Activated T-cell treated with anti-CD3 and anti-CD28 coated beads, Interleukin-2, amount 50 U/mL, for 72 hours (primary cell): ENCODE measurements at places on chromosomes 2 and 18. TPM values are rescaled to one million over a fixed set of nuclear protein-coding genes. Genes with fewer than 3 reads are reported as not detected.

GRCh38 chr2:201118961-201119854 is 3.2 kb downstream of the CFLAR start:
- H3K36me3 ChIP-seq, result peaks cover 37% of the 10 kb centered on the region
- peak overlapping the region; percentile 100 for H3K4me3 ChIP-seq
- DNase-seq, result no peak
- peak overlapping the region; percentile 99 for H3K27ac ChIP-seq
- H3K27me3 ChIP-seq, result no peaks in the 10 kb centered on the region

DNA sequence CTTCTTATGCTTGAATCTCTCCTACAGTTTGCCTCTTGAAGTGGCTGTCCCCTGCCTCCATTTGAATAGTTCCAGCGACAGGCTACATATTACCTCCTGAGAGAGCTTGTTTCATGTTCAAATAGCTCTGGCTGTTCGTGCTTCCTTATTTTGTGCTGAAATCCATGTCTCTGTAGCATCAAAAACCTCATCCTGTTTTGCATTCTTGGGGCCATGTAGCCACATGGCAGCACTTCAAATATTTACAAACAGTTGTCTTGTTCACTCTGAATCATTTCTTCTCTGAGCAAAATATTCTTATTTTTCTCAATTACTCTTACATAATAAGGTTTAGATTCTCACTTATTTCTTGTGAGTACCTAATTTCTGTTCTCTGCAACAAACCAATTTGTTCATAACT is 1243.1 kb upstream of the NXPH2 start:
- no peaks in the 10 kb centered on the region for H3K36me3 ChIP-seq
- no peak overlapping the region for H3K27ac ChIP-seq
- no peaks in the 10 kb centered on the region for H3K27me3 ChIP-seq
- H3K4me1 ChIP-seq, result no peaks in the 10 kb centered on the region
- no peak overlapping the region for H3K4me3 ChIP-seq
- DNase-seq, result no peak

GRCh38 chr18:35026407-35027061 is 14.7 kb upstream of the MAPRE2 start:
- peak overlapping the region; percentile 75 for H3K27ac ChIP-seq
- no peaks in the 10 kb centered on the region for H3K36me3 ChIP-seq
- H3K4me3 ChIP-seq, result peak overlapping the region; percentile 58
- no peaks in the 10 kb centered on the region for H3K27me3 ChIP-seq
- no peak for DNase-seq

DNA sequence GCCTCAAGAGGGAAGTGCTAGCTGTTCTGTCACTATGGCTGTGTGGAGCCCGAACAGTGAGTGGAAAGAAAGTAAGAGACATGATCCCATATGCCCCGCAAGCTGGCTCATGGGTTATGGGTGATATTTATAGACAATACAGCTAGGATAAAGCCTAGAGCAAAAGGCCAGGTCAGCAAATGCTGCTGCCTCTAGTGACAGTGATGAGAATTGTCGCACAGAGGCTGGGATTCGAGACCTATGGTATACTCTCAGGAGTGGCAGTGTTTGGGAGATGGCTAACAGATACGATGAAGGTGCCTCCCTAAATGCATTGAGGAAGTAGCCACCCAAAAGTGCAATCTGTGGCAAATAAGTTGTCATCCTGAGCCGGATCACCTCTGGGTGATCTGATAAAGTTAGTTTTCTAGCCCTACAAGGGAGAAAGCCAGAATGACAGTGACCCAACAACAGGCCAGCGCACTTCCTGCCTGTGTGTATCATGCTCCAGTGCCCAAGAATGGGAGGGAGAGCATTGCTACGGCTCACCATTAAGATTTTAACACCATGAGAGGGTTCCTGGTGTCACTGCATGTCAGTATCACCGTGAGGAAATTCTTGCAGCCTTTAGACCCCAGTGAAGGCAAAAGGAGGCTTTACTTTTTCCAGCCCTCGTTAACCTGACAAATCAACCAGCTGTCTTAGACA is 92.2 kb upstream of the TGFA start:
- DNase-seq, result no peak
- peaks cover 9% of the 10 kb centered on the region for H3K4me1 ChIP-seq
- H3K27ac ChIP-seq, result no peak overlapping the region

WNT6 gene
- 0.19 TPM for total RNA-seq

ITGA6 gene
- 8.6 TPM for total RNA-seq

DNA sequence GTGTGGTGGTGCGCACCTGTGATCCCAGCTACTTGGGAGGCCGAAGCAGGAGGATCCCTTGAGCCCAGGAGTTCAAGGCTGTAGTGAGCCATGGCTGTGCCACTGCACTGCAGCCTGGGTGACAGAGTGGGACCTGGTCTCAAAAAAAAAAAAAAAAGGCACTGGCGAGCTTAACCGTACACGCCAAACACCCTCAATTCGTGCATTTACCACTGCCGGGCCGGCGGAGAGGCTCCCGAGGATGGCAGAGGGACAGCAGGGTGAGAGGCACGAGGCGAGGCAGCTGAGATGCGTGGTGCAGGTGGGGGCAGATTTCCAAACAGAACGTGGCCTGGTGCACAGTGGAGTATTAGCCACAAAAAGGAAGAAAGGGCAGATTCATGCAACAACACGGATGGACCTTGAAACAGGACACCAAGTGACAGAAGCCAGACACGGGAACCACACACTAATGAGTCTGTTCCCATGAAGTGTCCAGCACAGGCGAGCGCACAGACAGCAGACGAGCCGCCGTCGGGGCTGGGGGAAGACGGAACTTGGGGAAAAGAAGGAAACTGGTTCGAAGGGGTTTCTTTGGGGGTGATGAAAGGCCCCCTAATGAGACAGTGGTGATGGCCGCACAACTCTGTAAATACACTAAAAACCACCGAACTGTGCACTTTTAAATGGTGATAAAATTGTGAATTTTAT is 27.4 kb downstream of the SLC66A2 start:
- peaks cover 5% of the 10 kb centered on the region for H3K4me1 ChIP-seq
- no peak overlapping the region for H3K27ac ChIP-seq
- H3K4me3 ChIP-seq, result no peak overlapping the region
- H3K36me3 ChIP-seq, result peaks cover 8% of the 10 kb centered on the region
- no peak for DNase-seq
- H3K27me3 ChIP-seq, result no peaks in the 10 kb centered on the region

LRRFIP1 gene
- 198 TPM for total RNA-seq

DNA sequence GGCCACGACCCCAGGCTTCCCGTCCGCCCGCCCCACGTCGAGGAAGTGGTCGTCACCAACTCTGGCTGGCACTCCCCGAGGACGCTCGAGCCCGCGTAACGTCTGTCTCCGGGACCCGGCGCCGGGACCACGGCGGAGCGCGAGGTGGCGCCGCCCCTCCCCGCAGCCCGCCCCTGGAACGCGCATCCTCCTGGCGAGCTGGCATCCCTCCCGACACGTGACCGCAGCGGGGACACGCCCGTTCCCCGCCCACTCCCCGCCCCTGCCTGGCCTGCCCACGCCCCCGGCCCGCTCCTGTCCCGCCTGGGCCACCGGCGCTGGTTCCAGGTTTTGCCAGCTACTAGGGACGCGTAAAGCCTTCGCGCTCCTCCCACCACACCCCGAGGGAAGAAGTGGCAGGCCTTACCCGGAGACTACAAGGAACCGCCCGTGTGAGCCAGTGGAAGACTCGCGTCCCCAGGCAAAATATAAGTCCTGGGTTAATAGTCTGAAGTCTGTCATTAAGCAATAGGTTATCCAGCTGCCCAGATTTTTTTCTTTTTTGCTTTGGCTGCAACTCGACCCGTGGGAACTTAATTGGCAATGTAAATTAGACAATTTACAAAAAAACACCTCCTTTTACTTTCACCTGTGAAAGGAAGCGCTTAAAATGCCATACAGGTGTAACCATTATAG is at the start of gene OSBPL1A:
TSS of gene OSBPL1A (minus strand) at position 131 of the 675 bp plus-strand sequence. CDS start 20,291 bp downstream, outside the sequence.
- H3K4me1 ChIP-seq, result peaks cover 36% of the 10 kb centered on the region
- H3K36me3 ChIP-seq, result no peaks in the 10 kb centered on the region
- peaks cover 9% of the 10 kb centered on the region for H3K27me3 ChIP-seq

GRCh38 chr2:228509021-228509420 is 327.5 kb upstream of the SPHKAP start:
- no peaks in the 10 kb centered on the region for H3K36me3 ChIP-seq
- no peaks in the 10 kb centered on the region for H3K4me1 ChIP-seq
- H3K4me3 ChIP-seq, result no peak overlapping the region

- DNase-seq, result no peak
- no peak overlapping the region for H3K4me3 ChIP-seq
- H3K36me3 ChIP-seq, result no peaks in the 10 kb centered on the region
- no peak overlapping the region for H3K27ac ChIP-seq
- no peaks in the 10 kb centered on the region for H3K27me3 ChIP-seq
Measured at GRCh38 chr2:4499316-4500030, 796.1 kb downstream of the DCDC2C start.

DNA sequence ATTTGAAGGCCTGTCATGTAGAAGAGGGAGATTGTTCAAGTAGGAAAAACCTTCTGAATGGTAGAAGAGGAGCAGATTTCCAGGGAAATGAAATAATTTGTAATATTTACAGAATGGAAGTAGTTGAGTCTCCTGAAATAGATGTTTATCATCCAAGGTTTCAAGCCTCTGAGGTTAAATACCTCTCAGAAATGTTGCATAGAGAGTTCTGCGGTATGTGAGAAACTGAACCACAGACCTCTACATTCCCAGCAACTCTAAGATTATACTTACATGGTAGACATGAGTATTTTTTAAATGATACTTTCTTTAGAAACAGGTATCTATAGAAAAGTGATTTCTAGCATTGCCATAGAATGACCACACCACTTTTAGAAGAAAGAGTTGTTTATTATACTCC is 379.8 kb upstream of the FANCL start:
- H3K4me1 ChIP-seq, result no peaks in the 10 kb centered on the region
- no peaks in the 10 kb centered on the region for H3K27me3 ChIP-seq
- no peak for DNase-seq
- H3K4me3 ChIP-seq, result no peak overlapping the region

- no peaks in the 10 kb centered on the region for H3K27me3 ChIP-seq
- no peak overlapping the region for H3K4me3 ChIP-seq
- DNase-seq, result no peak
- H3K36me3 ChIP-seq, result no peaks in the 10 kb centered on the region
- H3K27ac ChIP-seq, result no peak overlapping the region
Measured at GRCh38 chr18:10432781-10433180, 21.7 kb upstream of the APCDD1 start.

DNA sequence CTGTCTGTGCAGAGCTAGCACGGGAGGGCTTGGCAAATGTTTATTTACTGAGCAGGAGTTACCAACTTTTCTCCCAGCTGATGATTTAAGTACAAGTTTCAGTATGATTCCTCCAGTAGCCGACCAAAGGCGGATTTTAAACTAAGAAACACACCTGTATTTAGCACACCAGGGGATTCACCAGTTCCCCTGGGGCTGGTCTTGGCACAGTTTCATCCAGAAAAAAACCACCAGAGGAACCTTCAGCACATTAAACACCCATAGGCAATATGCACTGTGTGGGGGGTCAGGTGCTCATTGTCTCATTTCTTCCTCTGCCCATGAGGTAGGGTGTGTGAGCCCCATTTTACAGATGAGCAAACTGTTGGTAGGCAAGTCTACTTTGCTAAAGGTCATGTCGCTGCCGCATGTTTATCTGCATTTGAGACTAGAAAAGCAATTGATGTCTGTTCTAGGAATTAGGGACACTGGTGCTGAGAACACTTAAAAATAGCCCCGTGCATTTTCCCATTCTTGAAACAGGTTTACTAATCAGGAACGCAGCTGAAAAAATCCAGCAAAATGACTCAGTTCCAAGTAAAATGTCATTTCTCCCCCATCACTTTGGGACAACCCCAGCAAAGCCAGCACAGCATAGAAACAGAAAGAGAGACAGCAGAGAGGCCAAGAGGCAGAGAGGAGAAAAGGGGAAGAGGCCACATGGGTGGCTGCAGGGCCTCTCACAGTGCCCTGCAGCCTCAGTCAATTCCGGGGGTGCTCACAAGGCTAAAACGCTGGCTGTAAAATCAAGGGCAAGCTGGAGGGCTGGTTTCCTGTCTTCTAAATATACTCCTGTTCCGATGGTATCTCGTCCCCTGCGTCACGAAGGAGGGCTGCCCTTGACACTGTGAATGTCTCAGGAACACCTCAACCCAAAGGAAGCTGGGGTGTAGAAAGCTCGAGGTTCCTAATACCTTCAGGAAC is 166.8 kb upstream of the ID2 start:
- peaks cover 18% of the 10 kb centered on the region for H3K36me3 ChIP-seq
- DNase-seq, result peak; percentile 62
- H3K27ac ChIP-seq, result peak overlapping the region; percentile 51
- H3K27me3 ChIP-seq, result no peaks in the 10 kb centered on the region
- H3K4me1 ChIP-seq, result peaks cover 75% of the 10 kb centered on the region
- peak overlapping the region; percentile 61 for H3K4me3 ChIP-seq

GRCh38 chr2:23009545-23010149 is 375.3 kb upstream of the KLHL29 start:
- no peak overlapping the region for H3K27ac ChIP-seq
- DNase-seq, result no peak
- H3K27me3 ChIP-seq, result no peaks in the 10 kb centered on the region
- no peaks in the 10 kb centered on the region for H3K4me1 ChIP-seq
- H3K4me3 ChIP-seq, result no peak overlapping the region

- H3K36me3 ChIP-seq, result peaks cover 2% of the 10 kb centered on the region
- no peaks in the 10 kb centered on the region for H3K4me1 ChIP-seq
- no peak overlapping the region for H3K27ac ChIP-seq
- H3K4me3 ChIP-seq, result no peak overlapping the region
- H3K27me3 ChIP-seq, result no peaks in the 10 kb centered on the region
Measured at GRCh38 chr2:56985609-56986008, 801.8 kb downstream of the CCDC85A start.

CD207 gene
- not detected for total RNA-seq

- H3K27ac ChIP-seq, result no peak overlapping the region
- H3K27me3 ChIP-seq, result peaks cover 17% of the 10 kb centered on the region
- no peaks in the 10 kb centered on the region for H3K36me3 ChIP-seq
- no peak for DNase-seq
- no peaks in the 10 kb centered on the region for H3K4me1 ChIP-seq
- no peak overlapping the region for H3K4me3 ChIP-seq
Measured at GRCh38 chr2:29787473-29788465, 133.6 kb downstream of the ALK start.

DNA sequence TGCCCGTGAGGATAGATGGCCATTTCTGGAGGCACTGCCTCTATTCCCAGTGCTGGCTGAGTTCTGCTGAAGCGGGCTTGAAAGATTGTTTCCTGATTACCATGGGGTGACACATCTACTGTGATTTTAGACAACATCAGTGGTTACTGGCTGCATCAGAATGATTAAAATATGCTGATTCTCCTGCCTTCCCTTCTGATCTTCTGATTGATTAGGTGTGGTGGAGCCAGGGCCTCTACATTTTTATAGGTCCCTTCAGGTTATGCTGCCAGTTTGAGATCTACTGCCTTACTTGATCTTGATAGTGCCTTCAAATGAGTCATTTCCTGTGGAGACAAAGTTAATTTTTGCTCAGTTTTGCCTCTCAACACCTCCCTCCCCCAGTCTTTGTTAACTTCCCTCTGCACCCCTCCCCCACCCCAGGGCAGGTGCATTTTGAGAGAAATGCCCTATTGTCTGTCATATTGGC is 31.6 kb upstream of the SNORC start:
- H3K36me3 ChIP-seq, result peaks cover 25% of the 10 kb centered on the region
- peaks cover 27% of the 10 kb centered on the region for H3K4me1 ChIP-seq
- peak; percentile 46 for DNase-seq
- peak overlapping the region; percentile 75 for H3K4me3 ChIP-seq

GRCh38 chr18:45412577-45412976 is 202.7 kb upstream of the SLC14A2 start:
- peaks cover 22% of the 10 kb centered on the region for H3K27me3 ChIP-seq
- no peak overlapping the region for H3K27ac ChIP-seq
- no peaks in the 10 kb centered on the region for H3K36me3 ChIP-seq
- peaks cover 9% of the 10 kb centered on the region for H3K4me1 ChIP-seq
- H3K4me3 ChIP-seq, result no peak overlapping the region
- DNase-seq, result no peak

FIGLA gene
- not detected for total RNA-seq

EHD3 gene
- total RNA-seq, result 0.84 TPM
